ENCODE measurements at places on chromosomes 12 and 14. TPM values are rescaled to one million over a fixed set of nuclear protein-coding genes. Genes with fewer than 3 reads are reported as not detected.

- DNase-seq, result no peak
- H3K27ac ChIP-seq, result no peak overlapping the region
Measured at GRCh38 chr12:112167718-112168525, 42.6 kb downstream of the TRAFD1 start.

DNA sequence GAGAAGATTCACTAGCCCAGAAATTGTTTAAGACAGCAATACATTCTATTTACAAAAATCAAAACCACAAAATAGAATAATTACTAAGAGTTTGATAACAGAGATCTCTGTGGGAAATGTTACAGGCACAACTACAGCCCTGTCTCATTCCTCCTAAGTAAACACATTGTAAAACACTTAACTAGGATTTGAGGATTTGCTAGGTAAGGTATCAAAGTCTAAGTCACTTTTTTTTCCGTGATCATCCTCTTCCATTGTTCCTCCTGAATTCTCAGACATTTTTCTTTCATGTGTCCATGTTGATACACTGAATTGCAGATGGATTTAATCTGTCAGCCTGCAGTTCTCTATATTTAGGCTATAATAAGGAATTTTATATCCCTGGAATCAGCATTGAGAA is 127.5 kb downstream of the ACSS3 start:
- DNase-seq, result no peak
- no peaks in the 10 kb centered on the region for H3K4me1 ChIP-seq
- no peaks in the 10 kb centered on the region for H3K36me3 ChIP-seq
- H3K27me3 ChIP-seq, result no peaks in the 10 kb centered on the region
- no peak overlapping the region for H3K27ac ChIP-seq
- no peak overlapping the region for H3K4me3 ChIP-seq

DNA sequence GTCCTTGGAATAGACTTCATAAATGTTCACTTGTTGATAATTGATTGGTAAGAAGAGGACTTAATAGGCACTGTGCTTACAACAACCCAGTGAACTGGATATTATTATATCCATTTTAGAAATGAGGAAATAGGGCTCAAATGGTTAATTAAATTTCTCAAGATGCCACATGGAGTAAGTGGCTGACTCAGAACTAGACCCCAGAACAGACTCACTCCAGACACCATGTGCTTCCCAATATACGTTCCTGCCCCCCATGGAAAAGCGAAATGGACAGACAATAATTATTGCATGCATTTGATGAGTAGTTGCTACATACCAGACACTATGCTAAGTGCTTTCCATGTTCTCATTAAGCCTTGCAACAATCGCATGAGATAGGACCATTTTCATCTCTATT is 895 bp upstream of the ANKS1B start:
- H3K27ac ChIP-seq, result no peak overlapping the region
- H3K36me3 ChIP-seq, result no peaks in the 10 kb centered on the region

DNA sequence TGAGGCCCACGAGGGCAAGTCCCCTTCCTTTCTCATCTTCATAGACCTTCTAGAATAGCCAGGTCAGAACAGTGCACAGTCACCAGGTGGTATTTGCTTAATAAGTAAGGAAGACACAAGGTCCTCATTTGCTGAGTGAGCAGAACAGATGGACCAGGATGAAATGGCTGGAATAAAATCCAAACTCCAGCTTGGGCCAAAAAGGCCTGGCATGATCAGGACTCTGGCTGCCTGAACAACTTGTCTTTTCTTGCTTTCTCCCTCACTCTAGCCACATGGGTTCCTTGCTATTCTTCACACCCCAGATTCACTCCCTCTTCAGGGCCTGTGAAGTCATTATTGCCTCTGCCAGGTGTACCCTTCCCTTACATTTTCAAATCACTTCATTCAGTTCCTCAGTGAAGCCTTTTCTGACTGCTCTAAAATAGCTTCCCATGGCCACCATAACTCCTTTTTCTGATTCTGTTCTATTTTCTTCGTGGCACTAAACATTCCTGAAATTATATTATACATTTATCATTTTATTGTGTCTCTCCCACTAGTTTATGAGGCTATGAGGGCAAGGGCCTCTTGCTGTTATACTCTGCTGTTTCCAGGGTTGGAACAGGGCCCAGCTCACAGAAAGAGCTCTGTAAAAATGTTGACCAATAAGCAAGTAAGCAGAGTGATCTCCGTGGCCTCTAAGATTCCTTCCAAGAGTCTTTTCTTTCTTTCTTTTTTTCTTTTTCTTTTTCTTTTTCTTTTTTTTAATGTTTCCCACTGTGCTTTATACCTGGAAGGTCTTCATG is 150.8 kb downstream of the TTC8 start:
- no peak overlapping the region for H3K4me3 ChIP-seq
- H3K27ac ChIP-seq, result no peak overlapping the region
- H3K27me3 ChIP-seq, result peaks cover 35% of the 10 kb centered on the region
- H3K36me3 ChIP-seq, result no peaks in the 10 kb centered on the region
- no peaks in the 10 kb centered on the region for H3K4me1 ChIP-seq

MANSC4 gene
- total RNA-seq, result not detected

HIGD1C gene
- not detected for total RNA-seq

GRCh38 chr14:65846196-65846868 is 433.8 kb downstream of the FUT8 start:
- peak overlapping the region; percentile 38 for H3K4me3 ChIP-seq
- peaks cover 10% of the 10 kb centered on the region for H3K36me3 ChIP-seq
- peak overlapping the region; percentile 82 for H3K27ac ChIP-seq
- H3K27me3 ChIP-seq, result no peaks in the 10 kb centered on the region
- H3K4me1 ChIP-seq, result peaks cover 69% of the 10 kb centered on the region
- DNase-seq, result no peak

ALX1 gene
- not detected for total RNA-seq

GRCh38 chr12:94704452-94705306 is 54.3 kb upstream of the TMCC3 start:
- peaks cover 6% of the 10 kb centered on the region for H3K4me1 ChIP-seq
- no peaks in the 10 kb centered on the region for H3K36me3 ChIP-seq
- no peak overlapping the region for H3K4me3 ChIP-seq
